ENCODE measurements at places on chromosomes 2 and 18. TPM values are rescaled to one million over a fixed set of nuclear protein-coding genes. Genes with fewer than 3 reads are reported as not detected.

The LONRF2 gene
- 0.32 TPM for total RNA-seq

The GALR1 gene
- total RNA-seq, result not detected

The RAB27B gene
- total RNA-seq, result 40.1 TPM

The SPP2 gene
- not detected for total RNA-seq

The HJURP gene
- 9.4 TPM for total RNA-seq

The C1GALT1C1L gene
- total RNA-seq, result 0.74 TPM

The NEURL3 gene
- not detected for total RNA-seq

The KYNU gene
- total RNA-seq, result 1.8 TPM

The C2orf81 gene
- 0.30 TPM for total RNA-seq

The REG3G gene
- total RNA-seq, result not detected

Data from smooth muscle cell of the umbilical artery (primary cell).